ENCODE measurements at places on chromosomes 5 and 9.

GRCh38 chr9:119310741-119311140 lies 58.5 kb downstream of the BRINP1 start:
- no peak for DNase-seq

GRCh38 chr9:98219794-98220370 lies 27.4 kb upstream of the CORO2A start:
- no peak for DNase-seq

DNA sequence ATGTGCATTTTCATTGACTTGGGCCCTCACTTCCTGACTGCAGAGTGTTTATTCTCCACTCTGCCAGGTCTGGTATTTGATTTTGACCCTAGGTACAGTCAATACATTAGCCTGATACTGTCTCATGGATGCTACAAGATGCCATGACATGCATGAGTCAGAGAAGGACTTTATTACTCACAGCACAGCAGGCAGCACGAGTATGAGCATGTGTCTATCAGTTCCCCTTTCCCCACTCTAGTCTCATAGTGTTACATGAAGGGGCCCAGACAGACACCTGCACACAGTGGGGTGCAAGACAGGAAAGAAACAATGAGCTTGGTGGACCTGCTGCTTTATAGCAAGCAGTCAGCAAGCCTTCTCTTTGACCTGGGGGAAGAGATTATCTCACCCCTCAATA lies 19.6 kb downstream of the ITGA2 start:
- DNase-seq: no peak

GRCh38 chr9:561427-561826 lies 280.1 kb upstream of the DMRT1 start:
- DNase-seq: no peak

GRCh38 chr9:133246991-133247390 lies 28.0 kb downstream of the ABO start:
- DNase-seq: no peak

DNA sequence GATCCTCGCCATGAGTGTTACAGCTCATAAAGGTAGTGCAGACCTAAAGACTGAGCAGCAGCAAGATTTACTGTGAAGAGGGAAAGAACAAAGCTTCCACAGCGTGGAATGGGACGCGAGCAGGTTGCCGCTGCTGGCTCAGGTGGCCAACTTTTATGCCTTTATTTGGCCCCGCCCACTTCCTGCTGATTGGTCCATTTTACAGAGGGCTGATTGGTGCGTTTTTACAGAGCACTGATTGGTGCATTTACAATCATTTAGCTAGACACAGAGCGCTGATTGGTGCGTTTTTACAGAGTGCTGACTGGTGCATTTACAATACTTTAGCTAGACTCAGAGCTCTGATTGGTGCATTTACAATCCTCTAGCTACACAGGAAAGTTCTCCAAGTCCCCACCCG lies 13.9 kb downstream of the PLK2 start:
- DNase-seq: no peak

DNA sequence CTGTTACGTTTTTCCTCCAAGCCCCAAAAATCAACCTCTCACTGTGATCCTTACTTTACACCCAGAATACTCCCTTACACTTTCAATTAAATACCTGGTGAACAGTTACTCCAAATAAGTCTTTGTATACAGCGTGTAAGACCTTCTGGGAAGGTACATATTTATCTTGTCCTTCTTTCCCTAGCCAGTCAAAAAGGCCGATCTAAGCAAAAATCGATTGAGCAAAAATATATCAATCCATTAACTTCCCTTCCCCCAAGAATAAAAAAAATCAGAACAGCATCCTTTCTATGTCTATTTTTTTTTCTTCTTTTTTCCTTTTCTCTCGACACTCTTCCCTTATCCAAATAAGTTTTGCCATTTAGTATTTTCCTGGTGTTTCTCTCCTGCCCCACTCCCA lies 71.3 kb downstream of the ABHD17B start:
- no peak for DNase-seq

DNA sequence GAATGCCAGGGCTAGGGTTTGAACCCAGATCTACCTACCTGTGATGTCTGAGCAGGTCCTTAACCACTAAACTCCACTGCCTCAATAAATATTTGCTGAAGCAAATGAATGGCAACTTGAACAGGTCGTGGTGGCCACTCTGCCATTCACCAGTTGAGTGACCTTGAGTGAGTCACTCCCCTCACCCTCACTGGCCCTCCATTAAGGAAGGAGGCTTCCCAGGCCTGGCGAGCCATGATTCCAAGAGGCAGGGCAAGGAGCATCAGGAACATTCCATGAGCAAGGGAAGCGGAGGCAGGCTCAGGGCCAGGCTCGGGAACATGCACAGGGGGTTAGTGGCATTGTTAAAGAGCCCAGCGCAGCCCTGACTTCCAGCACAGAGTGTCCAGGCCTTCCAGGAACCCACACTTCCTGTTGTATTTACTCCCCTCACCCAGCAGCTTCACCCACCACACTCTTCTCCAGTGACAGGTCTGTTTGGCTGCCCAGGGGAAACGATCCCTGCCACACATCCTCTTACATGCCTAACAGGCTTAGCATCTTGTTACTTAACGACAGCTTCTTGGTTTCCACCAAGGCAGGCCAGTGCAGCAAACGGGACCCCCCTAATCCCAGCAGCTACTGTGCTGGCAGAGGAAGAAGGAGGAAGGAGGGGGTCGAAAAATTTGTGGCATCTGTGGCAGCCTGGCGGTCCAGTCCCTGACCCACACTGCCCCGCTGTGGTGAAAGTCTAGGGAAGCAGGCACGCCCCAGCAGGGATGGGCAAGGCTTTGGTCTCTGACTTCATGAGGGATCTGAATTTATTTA lies 43.7 kb upstream of the TTC1 start:
- DNase-seq: peak; percentile 65

GRCh38 chr9:130991778-130992681 lies 16.9 kb upstream of the LAMC3 start:
- DNase-seq: peak; percentile 51

DNA sequence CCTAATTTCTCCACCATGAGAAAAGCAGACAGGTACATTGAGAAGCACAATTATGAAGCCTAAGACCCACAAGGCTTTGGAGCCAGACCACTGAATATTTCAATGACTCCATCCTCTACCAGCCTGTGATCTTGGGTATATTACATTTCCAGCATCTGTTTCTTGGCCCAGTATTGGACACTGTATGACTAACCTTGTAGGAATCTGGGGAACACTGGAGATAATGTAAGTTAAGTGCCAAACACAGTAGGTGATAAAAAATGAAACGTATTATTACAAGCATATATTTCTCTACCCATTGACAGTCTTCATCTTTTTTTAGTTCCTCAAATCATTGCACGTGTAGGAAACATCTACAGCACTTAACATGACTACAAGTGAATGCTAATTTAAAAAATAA lies 28.6 kb upstream of the FEM1C start:
- no peak for DNase-seq

DNA sequence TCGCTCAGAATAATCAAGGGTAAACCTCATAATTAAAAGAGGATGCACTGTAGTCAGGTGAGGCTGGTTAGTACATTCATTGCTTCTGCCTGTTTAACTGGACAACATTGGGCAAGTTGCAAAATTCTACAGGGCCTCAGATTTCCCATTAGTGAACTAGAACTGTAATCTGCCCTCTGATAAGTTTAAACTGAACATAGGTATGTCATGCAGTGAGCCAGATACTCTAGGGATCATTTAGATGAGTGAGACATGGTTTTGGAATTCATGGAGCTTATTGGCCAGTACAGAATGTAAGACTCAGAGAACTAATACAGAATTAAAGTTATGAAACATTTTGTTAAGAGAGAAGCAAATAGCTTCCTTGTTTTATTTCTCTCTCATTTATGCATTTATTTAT lies 35.9 kb downstream of the RNF44 start:
- DNase-seq: no peak

- no peak for DNase-seq
Observed at GRCh38 chr5:14424011-14424685, 157.4 kb upstream of the OTULINL start.

DNA sequence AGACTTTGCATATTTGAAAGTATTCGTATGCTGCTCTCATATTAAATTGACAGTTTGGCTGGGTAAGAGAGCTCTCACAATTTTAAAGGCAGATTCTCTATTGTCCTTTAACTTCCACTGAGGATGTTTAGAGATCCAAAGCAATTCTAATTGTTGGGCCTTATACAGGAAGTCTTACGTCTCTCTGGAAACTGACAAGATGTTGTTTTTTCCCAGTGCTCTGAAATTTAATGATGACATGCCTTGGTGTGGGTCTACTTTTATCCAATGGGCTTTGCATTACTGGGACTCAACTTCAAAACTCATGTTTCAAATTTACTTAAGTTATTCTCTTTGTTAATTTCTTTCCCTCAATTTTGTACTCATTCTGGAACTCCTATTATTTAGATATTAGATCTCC lies 191.5 kb downstream of the SNX18 start:
- DNase-seq: no peak

DNA sequence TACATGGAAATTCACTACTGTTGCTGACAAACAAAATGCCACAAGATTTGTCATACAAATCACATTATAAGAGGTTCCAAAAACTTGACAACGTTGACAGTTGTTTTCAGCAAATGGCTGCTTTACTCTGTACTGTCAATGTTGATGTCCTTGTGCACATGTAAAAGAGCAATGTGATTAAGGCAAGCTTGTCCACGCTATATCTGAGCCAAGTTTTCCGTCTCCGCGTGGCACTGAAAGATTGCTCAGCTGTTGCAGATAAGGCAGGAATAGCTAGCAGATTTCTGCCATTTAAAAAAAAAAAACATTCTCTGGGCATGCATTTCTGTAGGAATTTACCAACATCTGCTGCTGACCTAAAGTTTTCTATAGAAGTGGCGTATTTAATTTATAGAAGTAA lies 46.4 kb upstream of the MEF2C start:
- no peak for DNase-seq

GRCh38 chr5:151097820-151098767 lies 17.3 kb upstream of the TNIP1 start:
- DNase-seq: no peak

DNA sequence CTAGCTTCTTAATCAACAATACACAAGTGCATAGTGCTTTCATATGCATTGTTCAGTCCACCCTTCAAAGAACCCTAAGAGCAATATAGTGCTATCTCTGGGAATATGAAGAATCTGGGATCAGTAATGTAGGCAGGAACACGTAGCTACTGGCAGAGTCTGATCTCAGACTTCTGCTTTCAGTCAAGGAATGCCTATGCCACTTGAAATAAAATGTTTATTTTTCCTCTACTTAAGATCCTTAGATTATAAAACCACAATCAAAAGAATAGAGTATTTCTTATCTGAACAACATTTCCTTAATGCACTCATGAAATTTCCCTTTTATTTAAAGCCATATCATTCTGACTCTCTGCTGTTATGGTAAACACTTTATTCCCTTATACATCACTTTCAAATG lies 1407.8 kb upstream of the C9orf72 start:
- no peak for DNase-seq

GRCh38 chr5:34538026-34538672 lies 118.0 kb upstream of the RAI14 start:
- no peak for DNase-seq

DNA sequence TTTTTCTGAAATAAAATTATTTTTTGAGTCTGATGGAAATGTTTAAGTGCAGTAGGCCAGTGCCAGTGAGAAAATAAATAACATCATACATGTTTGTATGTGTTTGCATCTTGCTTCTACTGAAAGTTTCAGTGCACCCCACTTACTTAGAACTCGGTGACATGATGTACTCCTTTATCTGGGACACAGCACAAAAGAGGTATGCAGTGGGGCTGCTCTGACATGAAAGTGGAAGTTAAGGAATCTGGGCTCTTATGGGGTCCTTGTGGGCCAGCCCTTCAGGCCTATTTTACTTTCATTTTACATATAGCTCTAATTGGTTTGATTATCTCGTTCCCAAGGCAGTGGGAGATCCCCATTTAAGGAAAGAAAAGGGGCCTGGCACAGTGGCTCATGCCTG lies 39.2 kb downstream of the FXN start:
- no peak for DNase-seq

DNA sequence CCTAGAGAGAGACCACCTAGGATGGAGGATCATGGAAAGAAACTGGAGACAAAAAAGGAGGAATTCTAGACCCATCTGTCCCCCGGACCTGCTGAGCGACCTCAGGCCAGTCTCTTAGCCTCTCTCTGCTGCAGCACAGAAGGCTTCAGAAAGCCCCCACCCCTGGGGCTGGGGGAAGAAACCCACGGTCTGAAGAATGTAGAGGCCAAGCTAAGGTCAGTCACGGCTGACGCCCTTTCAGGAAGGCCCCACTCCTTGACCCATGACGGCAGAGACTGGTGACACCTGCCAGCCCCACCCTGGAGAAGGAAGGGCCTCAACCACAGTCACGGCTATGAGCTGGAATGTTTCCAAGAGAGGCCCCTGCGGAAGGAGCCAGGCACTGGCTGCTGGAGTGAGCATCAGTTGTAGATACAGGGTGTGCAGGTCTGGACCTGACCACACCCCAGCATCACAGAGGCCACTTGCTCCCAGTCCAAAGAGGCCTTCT lies 120.5 kb upstream of the BOD1 start:
- DNase-seq: no peak

- no peak for DNase-seq
Observed at GRCh38 chr5:155530046-155530445, 516.5 kb downstream of the KIF4B start.

DNA sequence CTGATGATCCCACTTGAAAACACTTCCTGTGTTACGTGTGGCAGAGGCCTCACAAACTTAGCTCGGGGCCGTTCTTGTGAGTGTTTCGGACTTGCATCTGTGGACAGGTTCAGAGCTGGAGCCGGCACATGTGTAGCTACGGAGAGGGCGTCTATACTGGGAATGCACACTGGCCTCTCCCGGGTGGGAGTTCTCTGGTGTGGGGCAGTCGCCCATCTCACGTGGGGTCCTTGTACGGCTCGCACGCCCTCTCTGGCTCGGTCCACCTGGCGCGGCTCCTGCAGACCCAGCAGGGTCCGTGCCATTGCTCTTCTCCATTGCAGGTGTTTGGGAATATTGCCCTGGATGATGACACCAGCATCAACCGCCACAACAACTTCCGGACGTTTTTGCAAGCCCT lies 197.9 kb downstream of the CACNA1B start:
- DNase-seq: no peak

- no peak for DNase-seq
Observed at GRCh38 chr5:139877129-139877597, 81.6 kb downstream of the PSD2 start.

GRCh38 chr5:10678244-10678643 lies 82.8 kb downstream of the DAP start:
- no peak for DNase-seq

Data from heart left ventricle (tissue), 16 donors.